ENCODE measurements at places on chromosomes 16 and 17.

DNA sequence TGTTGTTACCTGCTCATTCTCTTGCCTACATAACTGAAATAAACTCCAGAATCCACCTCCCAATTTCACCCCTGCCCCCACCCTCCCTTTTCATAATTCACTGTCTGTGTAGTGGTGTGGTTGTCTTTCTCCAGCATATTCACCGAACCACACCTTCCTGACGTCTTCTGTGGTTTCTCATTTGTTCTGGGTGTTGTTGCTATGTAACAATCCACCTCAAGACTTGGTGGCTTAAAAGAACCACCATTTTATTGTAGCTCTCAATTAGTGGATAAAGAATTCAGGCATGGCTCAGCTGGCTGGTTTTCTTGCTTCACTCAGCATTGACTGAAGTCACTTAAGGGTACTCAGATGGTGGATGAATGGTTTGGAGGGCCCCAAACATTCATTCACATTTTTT is 229.8 kb downstream of the MAF start:
- DNase-seq: no peak

DNA sequence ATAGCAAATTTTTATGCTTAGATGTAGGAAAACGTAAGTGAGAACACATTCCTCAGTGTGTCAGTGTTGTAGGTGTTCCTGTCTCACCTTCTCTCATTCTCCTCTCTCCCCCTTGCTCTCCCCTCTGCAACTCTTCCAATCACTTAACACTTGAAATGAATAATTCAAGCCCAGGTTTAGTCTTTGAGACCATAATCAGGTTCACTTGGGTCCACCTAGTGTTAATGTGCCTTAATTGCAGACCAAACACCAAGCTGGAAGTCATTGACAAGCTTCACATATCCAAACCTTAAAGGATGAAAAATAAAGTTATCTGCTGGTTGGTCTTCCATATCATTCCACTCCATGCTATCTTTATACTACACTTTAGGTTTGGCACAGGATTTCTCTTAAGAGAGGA is 37.0 kb downstream of the STXBP4 start:
- peak; percentile 10 for DNase-seq

DNA sequence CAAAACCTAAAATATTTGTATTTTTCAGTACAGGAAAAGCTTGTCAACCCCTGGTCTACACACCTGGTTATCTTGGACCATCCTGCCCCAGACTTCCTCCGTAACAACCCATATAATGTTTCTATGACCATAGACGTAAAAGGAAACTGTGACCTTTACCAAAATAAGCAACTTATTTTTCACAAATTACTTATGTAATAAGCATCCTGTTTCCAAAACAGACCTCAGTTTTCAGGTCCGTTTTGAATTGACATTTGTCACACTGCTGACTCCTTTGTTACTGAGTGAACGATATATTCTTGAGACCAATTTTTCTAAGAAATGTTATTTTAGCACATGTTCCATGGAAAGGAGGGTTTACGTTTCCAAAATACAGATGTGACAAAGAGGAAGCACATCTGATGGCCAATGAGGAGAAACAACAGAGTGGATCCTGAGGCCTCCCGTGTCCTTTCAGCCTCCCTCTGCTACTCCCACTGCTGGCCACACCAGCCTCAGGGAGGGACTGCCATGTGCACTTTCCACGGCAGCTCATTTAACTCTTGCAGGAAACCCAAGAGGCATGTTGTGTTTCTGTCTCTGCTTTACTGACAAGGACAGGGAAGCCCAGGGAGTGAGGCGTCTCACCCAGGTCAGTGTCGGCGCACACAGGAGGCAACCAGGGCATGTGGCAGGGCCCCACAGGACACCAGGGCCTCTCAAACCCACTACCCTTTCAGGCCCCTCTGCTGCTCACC is 20.1 kb upstream of the ALDH3A1 start:
- DNase-seq: no peak

DNA sequence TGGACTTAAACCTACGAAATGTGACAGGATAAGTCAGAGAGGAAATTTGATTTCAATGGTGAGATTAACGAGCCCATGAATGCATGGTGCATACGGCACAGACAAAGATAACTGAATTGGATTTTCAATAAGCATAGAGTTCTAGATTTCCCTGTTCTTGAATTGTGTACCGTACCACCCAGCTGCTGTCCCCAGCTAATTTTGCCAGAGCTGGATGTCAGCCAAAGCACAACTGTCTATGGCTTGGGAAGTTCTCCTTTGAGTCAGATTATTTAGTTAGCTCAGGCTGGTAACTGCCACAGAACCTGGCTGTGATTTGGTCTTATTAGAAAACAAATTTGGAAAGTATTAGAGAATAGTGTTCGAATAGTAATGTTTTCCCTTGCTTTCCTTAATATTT is 143.1 kb downstream of the CDH13 start:
- DNase-seq: no peak

GRCh38 chr17:5585836-5586521 is 1.7 kb upstream of the NLRP1 start:
- no peak for DNase-seq

- DNase-seq: no peak
Observed at GRCh38 chr17:4232168-4232813, 31.5 kb downstream of the ANKFY1 start.

GRCh38 chr17:57247261-57247660 is 9.1 kb upstream of the MSI2 start:
- DNase-seq: no peak

DNA sequence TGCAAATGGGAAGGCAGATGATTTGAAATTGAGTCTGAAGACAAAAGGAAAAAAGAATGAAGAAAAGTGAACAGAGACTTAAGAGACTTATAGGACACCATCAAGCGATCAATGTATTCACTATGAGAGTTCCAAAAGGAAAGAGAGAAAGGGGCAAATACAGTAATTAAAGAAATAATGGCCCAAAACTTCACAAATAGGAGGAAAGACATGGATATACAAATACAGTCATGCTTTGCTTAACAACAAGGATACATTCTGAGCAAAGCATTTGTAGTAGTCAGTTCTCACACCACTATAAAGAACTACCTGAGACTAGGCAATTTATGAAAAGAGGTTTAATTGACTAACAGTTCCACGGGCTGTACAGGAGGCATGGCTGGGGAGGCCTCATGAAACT is 152.5 kb downstream of the MRTFB start:
- DNase-seq: no peak

DNA sequence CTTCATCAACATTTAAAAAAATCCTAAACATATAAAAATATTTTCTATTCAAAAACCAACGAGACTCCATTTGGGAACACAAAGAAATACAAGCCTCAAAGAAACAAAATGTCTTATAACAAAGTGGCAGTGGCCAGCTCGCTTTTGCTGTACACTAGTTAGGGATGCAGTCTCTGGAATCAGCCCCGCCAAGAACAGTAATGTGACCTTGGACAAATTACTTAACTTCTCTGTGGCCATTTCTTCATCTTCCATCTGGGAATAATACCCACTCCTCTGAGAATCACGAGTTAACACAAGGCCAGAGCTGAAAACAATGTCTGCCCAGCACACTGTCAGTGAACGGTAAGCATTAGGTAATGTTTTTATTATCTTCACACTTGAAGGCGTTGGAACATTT is 5.6 kb downstream of the STAT5B start:
- no peak for DNase-seq

GRCh38 chr17:13931111-13931526 is 138.2 kb upstream of the COX10 start:
- no peak for DNase-seq

DNA sequence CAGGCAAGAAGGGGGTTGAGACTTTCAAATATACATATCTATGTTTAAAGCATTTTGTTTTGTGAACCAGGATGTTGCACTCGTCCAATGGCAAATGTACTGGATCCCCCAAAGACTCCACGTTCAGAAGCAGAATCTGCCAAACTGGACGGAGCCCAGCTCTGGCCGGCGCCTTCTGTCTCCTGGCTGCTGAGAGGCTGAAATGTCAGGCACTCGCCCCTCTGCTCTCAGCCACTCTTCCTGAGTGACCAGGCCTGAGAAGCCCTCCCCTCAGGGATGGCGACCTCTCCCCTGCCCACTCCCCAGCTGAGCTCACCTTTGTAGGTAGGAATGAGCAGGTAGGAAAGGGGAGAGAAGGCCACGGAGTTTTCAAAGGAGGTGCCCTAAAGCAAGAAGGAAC is 187.5 kb upstream of the FOXF1 start:
- DNase-seq: no peak

GRCh38 chr16:71384073-71384724 is 25.7 kb downstream of the CALB2 start:
- DNase-seq: no peak

- DNase-seq: no peak
Observed at GRCh38 chr17:74898376-74898946, 5.0 kb upstream of the FADS6 start.

All from H7 (cell line).